Colonic mucosa (tissue), 4 donors: ENCODE measurements at places on chromosomes 12 and 14. TPM values are rescaled to one million over a fixed set of nuclear protein-coding genes. Genes with fewer than 3 reads are reported as not detected.
A peak's percentile ranks its signal among the peaks of the same experiment; 100 is the strongest.

Gene ZC3H10
- 6.1 TPM for total RNA-seq

DNA sequence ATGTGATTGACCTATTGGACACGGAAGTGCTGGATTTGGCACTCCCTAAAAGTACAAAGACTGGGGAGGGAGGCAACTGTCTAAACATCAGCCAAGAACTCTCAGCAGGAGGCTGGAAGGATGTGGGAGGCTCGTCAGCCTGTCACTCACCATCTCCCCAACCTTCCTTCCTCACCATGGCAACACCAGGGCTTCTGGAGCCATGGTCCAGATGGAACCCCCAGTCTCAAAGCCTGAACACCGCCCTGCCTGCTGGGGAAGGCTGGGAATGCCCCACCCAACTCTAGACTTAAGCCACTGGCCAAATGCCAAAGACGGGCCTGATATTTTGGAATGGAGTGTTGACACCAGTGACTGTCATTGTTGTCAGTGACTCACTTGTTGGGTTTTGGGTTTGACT lies 55.3 kb downstream of the GALNT16 start:
- no peaks in the 10 kb centered on the region for H3K27me3 ChIP-seq
- H3K4me3 ChIP-seq = no peak overlapping the region
- no peak overlapping the region for H3K27ac ChIP-seq
- H3K36me3 ChIP-seq = no peaks in the 10 kb centered on the region
- no peak for DNase-seq
- no peaks in the 10 kb centered on the region for H3K4me1 ChIP-seq

Gene TMEM132C
- total RNA-seq = 0.42 TPM

Gene PIWIL1
- not detected for total RNA-seq

DNA sequence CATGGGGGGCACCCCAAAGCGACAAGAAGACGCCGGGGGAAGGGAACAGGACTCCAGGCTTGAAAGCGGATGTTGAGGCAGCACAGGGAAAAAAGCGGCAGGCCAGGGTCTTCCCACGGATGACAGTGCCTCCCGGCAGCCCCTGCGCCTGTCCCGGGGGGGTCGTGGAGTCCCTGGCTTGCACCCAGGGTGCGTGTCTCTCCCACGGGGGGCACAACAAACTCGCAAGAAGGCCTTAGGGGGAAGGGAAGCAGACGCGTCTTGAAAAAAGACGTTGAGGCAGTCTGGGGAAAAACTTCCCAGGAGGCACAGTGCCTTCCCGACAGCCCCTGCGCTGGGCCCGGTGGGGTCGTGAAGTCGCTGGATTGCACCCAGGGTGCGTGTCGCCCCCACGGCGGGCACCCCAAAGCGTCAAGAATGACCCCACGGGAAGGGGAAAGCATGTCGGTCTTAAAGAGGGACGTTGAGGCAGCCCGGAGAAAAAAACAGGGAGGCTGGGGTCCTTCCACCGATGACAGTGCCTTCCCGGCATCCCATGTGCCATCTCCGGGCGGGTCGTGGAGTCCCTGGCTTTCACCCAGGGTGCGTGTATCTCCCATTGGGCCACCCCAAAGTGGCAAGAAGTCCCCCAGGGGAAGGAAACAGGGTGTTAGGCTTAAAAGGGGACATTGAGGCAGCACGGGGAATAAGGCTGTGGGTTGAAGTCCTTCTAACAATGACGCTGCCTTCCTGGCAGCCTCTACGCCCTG lies 159.9 kb upstream of the ALG10B start:
- H3K36me3 ChIP-seq = no peaks in the 10 kb centered on the region
- H3K4me3 ChIP-seq = no peak overlapping the region
- no peak overlapping the region for H3K27ac ChIP-seq
- no peaks in the 10 kb centered on the region for H3K4me1 ChIP-seq
- no peaks in the 10 kb centered on the region for H3K27me3 ChIP-seq

DNA sequence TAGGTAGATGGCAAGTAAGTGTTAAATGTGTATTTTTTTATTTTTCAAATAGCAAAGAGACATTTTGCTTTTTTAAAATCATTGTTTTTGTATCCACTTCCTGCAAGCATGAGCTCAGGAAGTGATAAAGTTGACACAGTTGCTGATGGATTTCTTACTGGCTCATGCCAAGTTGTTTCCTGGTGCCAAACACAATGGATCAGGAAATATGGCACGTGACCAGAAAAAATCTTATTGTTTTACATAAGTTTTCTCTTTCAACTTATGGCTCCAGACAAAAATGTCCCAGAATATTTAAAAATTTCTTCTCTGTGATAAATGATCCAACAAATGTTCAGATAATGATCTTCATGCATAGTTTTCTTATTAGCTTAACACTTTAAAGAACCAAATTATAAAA lies 1279.1 kb upstream of the FLRT2 start:
- DNase-seq = no peak
- no peak overlapping the region for H3K4me3 ChIP-seq
- H3K27ac ChIP-seq = no peak overlapping the region
- no peaks in the 10 kb centered on the region for H3K27me3 ChIP-seq
- no peaks in the 10 kb centered on the region for H3K36me3 ChIP-seq

GRCh38 chr14:47949006-47949405 lies 273.6 kb upstream of the MDGA2 start:
- no peak overlapping the region for H3K4me3 ChIP-seq
- H3K27me3 ChIP-seq = no peaks in the 10 kb centered on the region
- H3K4me1 ChIP-seq = no peaks in the 10 kb centered on the region

Gene DHRS4L2
- 32.5 TPM for total RNA-seq

GRCh38 chr12:65811968-65812700 lies 12.1 kb upstream of the HMGA2 start:
- no peak for DNase-seq
- no peak overlapping the region for H3K4me3 ChIP-seq
- H3K4me1 ChIP-seq = no peaks in the 10 kb centered on the region

- peaks cover 5% of the 10 kb centered on the region for H3K4me1 ChIP-seq
- DNase-seq = no peak
- H3K27me3 ChIP-seq = no peaks in the 10 kb centered on the region
- H3K36me3 ChIP-seq = no peaks in the 10 kb centered on the region
- no peak overlapping the region for H3K4me3 ChIP-seq
Observed at GRCh38 chr12:101782273-101782731, 43.0 kb upstream of the SYCP3 start.

DNA sequence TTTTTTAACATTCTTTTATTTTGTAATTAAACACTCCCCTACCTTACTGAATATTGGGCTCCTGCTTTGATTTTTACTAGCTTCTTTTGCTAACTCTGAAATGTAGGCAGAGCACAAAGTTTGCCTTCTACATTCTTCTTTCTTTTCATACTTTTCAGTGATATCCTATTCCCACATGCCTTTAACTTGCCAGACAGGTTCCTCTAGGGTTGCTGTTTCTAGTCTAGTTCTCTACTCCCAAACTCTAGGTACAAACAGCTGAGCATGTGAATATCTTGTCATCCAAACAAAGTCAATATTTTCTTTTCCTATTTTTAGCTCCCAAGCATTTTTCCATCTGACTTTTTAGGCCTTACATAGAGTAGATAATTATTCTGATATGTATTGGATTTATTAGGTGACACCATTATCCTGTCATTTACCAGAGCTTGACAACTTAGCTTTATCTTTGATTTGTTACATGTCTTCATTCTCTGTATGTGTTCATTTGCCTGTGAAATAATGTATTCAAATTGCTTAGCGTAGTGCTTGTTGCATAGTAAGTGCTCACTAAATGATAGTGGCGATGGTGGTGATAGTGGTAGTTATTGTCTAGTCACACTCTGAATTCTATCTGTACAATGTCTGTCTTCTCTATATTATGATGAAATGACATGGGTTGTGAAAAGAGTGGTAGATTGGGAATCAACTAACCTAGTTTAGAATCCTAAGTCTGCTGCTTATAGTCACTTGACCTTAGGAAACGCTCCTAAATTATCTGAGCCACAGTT lies 73.6 kb upstream of the DNM1L start:
- H3K4me3 ChIP-seq = no peak overlapping the region
- no peaks in the 10 kb centered on the region for H3K4me1 ChIP-seq
- H3K27me3 ChIP-seq = no peaks in the 10 kb centered on the region
- H3K36me3 ChIP-seq = peaks cover 4% of the 10 kb centered on the region
- no peak overlapping the region for H3K27ac ChIP-seq

GRCh38 chr12:32917094-32917611 lies 20.6 kb upstream of the PKP2 start:
- no peak overlapping the region for H3K27ac ChIP-seq
- H3K36me3 ChIP-seq = no peaks in the 10 kb centered on the region
- no peak for DNase-seq
- no peak overlapping the region for H3K4me3 ChIP-seq

DNA sequence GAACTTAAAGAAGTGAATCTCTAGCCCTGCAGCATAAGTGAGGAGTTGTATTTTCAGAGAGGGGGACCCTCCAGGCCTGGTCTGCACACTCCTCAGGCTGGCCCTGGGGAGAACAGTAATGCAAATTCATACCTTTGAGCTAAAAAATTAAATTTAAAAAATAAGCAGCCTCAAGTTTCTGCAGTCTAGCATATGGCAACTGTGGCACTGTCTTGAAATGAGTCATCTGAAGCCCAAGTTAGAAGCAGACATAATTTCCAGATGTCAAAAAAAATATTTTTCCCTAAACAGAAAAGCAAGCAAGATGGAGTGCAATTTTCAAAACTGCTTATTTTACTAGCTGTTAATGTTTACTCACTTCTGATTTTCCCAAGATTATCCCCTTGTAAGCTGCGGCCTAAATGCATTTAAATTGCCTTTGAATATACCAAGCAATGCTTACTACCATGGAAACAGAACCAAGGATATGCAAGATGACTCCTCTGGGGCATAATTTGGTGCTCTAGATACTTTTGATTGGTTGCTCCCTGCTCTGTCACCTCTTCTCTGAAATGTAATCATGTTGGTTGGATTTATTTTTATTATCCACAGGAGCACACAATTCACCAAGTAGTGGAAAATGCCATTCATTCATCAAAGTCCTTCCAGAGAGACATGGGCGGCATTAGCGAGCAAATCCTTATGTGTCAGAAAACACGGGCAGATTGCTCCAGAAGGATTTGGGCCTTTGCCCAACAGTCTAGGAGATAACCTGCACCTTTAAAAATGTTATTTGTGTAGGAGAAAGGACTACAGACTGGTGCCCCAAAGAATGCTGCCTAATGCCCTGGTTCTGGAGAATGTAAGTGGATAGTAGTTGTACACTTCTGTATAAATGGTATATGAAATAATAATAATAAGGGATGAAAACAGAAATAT lies 25.0 kb upstream of the DHRS7 start:
- H3K36me3 ChIP-seq = no peaks in the 10 kb centered on the region
- DNase-seq = no peak
- H3K27ac ChIP-seq = no peak overlapping the region
- no peak overlapping the region for H3K4me3 ChIP-seq
- H3K4me1 ChIP-seq = no peaks in the 10 kb centered on the region

Gene KIF26A
- 20.0 TPM for total RNA-seq

DNA sequence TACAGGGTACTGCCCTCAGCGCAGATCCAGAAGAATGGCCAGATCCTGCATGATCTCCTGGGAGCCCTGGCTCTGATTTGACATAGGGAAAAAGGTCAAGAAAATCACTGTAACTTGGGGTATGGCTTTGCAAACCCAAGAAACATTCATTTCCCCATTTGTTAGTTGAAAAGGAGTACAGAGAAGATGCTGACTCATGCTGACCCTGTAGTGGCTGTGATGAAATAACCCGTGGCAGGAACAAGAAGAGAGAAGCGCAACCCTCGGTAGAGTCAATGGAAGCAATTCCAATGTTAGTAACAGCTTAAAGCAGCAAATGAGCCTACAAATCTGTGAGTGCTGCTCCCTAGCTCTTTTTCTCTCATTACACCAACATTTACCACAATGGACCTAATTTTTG lies 281.6 kb upstream of the NPAS3 start:
- H3K27ac ChIP-seq = no peak overlapping the region
- no peaks in the 10 kb centered on the region for H3K36me3 ChIP-seq
- no peaks in the 10 kb centered on the region for H3K4me1 ChIP-seq
- H3K4me3 ChIP-seq = no peak overlapping the region

Gene APEX1
- total RNA-seq = 169 TPM

Gene EPYC
- not detected for total RNA-seq

DNA sequence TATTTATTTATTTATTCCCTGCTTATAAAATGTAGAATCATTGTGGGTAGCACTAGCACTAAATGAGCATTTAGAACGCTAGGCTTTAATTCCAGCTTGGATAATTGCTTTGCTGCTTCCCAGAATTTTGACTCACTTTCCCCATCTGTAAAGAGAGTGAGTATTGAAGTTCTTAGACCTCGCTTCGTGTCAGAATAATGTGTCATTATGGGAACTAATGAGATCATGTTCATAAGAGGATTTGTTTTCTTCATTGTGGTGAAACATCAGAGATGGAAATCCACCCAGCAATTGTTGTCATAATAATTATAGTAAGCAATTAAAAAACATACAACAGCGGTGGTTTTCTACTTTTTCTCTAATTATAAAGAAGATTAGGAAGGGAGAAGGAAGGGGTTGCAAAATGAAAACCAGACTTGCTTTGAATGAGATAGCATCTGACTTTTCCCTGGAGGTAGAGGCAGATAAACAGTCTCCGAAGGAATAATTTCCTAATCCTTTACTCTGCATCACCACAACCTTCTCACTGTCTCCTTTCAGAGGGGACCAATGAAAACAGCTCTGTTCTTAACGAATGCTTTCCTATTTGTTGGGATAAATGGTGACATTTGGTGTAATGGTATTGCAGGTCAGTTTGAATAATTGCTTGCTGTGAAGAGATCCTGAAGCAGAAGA lies 86.8 kb upstream of the ARHGAP5 start:
- H3K36me3 ChIP-seq = no peaks in the 10 kb centered on the region
- H3K4me3 ChIP-seq = no peak overlapping the region
- H3K27ac ChIP-seq = no peak overlapping the region

Gene FIGNL2
- total RNA-seq = 0.35 TPM

- H3K4me3 ChIP-seq = no peak overlapping the region
- no peaks in the 10 kb centered on the region for H3K4me1 ChIP-seq
Observed at GRCh38 chr12:39574378-39574777, 45.2 kb downstream of the ABCD2 start.

DNA sequence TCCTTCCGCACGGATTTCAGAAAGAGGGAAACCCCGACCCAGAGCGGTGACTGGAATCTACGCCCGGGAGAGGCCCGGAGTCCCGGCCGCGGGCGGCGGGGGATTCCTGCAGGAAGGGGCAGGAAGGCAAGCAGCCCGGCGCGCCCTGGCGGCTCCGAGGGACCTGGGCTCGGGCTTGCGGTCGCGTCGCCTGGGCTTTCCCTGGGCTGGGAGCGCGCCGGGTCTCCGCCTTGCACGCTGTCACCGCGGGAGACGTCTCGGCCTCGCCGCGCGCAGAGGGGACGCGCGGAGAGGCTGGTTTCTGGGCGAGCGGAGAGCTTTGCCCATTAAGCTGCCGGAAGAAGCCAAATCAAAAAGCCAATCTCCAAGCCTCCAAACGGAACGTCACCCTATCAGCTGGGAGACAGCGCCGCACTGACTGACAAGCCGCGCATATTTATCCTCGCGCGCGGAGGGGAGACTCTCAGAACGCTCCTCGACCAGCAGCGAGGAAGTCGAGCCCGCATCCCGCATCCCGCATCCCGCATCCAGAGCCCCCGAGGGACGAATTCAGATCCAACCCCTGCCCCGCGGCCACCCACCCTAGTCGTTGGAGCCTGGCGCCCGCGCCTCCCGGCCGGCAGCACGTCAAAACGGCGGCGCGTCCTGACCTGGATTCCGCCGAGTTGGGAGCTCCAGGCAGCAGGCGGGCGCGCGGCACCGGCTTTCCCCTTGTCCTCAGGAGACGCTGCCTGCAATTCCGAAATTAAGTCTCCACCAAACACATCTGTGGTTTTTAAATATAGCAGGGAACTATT lies at the start of gene SLC8A3:
Gene SLC8A3, minus strand, starts transcription at position 293 of the 797 bp plus-strand sequence. CDS start 20,529 bp downstream, outside the sequence.
- peak; percentile 22 for DNase-seq
- H3K4me1 ChIP-seq = peaks cover 5% of the 10 kb centered on the region
- H3K36me3 ChIP-seq = no peaks in the 10 kb centered on the region
- H3K27ac ChIP-seq = no peak within 1 kb of the TSS
- H3K27me3 ChIP-seq = peaks cover 28% of the 10 kb centered on the region

GRCh38 chr12:71449373-71450070 lies 9.9 kb downstream of the LGR5 start:
- H3K27ac ChIP-seq = no peak overlapping the region
- no peak overlapping the region for H3K4me3 ChIP-seq
- H3K27me3 ChIP-seq = no peaks in the 10 kb centered on the region
- no peaks in the 10 kb centered on the region for H3K4me1 ChIP-seq
- no peaks in the 10 kb centered on the region for H3K36me3 ChIP-seq
- DNase-seq = no peak
